ENCODE measurements at places on chromosomes 2 and 18. TPM values are rescaled to one million over a fixed set of nuclear protein-coding genes. Genes with fewer than 3 reads are reported as not detected.

DNA sequence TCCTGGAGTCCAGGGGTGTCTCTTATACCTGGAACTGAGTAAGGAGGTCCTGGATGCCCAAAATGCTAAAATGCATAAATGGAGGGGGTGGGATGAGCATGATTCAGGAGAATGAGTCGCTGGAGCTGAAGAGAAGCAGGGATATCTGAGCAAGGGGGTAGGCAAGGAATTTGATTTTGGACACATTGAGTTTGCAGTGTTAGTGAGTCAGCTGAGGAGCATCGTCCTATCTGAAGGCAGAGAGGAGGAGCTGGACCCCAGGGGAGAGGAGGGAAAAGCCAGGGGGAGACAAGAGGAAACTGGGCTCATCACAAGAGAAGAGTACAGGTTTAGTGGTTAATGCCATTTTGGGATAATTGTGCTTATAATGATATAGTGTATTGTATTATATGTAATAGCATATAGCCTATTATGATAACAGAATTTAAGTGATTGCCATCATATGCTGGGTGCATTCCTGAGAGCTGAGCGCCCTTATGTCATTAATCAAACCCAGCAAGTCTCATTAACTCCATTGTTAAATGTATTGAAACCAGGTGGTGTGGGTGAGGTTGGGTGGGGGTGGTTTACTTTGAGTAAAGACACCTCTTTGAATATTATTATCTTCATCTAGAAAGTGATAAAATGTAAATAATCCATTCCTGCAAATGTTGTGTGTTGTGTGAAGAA lies 12.4 kb downstream of the EHD3 start:
- DNase-seq = no peak

DNA sequence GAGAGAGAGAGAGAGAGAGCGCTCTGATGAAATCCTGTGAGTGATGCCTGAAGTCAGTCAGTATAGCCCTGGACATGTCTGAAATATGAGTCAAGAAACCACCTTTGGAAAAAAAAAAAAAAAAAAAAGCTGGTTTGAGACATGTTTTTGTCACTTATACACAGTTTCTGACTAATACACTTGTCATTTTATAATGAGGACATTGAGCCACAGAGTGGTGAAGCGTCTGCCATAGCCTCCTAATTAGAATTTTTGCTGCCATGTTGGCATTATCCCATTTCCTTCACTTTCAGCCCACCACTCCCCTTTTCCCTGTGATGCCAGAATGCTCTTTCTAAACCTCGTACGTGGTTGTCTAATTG lies 15.7 kb upstream of the MYO3B start:
- DNase-seq = no peak

DNA sequence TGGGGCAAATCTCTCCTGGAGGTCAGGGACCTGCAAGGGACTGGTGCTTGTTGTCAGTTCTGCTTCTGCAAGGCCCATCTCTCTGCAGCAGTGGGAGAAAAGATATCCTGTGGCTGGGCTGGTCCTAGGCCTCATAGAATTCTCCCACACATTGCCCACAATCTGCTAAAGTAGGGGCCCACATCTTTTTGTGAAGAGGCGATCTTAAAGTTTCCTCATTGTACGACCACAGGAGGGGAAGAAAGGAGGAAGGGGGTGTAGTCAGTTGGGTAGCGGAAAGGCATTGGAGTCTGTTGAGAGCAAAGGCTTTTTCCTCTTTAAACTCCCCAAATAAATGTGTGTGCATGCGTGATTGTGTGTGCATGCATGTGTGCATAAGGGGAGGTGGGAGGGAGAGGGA lies 145.3 kb downstream of the SLC4A3 start:
- no peak for DNase-seq

GRCh38 chr2:108612514-108613183 lies 78.4 kb downstream of the LIMS1 start:
- peak; percentile 69 for DNase-seq

GRCh38 chr2:5696404-5696944 lies 4.3 kb downstream of the SOX11 start:
- no peak for DNase-seq

DNA sequence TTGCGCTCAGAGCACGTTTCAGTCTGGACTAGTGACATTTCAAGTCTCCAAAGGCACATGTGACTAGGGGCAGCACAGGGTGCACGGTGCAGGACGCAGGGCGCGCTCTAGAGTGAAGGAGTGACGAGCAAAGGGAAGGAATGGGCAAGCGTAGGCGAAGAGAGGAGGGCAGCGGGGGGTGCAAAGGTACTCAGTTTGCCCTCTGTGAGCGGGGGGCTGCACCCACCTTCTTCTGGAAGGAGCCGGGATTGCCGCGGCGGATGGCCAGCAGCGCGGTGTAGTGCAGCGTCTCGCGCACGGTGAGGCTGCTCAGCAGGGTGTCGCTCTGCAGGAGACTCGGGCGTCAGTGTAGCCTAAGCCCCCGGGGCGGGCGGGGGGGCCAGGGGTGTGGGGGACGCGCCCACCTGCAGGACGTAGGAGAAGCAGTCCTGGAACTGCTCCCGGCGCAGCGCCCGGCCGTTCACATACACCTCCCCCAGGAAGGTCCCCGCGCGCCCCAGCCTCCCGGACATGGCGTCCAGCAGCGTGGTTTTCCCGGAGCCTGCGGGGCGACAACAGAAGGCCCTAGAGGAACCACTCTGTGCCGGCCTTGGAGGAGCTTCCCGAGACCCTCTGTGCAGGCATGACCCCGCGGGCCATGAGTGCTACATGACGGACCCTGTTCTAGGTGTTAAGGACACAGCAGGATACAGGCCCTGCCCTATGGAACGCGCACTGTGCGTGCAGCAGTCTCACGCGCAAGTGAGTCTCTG lies 6.9 kb downstream of the ABCG5 start:
- peak; percentile 84 for DNase-seq

DNA sequence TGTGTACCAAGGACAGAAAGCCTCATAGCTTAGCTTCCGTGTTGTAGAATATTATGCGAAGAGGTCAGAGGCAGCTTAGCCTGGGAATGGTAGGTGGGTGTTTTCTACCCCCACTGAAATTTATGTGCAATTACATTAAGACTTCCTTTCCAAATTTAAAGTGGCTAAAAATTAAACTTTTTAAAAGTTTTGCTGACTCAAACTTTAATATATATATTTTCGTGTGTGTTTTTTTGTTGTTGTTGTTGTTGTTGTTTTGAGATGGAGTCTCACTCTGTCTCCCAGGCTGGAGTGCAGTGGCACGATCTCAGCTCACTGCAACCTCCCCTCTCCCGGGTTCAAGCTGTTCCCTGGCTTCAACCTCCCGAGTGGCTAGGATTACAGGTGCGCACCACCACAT lies 4.3 kb upstream of the RAB1A start:
- DNase-seq = no peak

The NPPC gene
- total RNA-seq = not detected

DNA sequence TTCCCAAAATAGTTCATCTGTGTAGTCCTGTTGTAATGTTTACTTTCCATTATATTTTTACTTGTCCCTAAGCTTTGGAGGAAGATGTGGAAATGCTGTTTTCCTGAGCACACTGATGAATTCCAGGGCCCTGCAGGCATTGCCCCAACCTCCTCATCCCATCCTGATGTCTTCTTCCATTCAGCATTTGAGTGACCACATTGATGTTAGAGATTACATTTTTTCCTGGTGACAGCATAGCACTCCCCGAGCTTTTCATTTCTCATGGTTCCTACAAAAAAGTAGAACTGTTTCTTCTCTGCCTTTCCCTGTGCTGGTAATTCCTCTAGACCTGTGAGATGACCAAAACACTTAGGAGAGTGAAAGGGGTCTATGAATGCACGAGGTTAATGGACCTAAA lies 4.8 kb downstream of the IL36A start:
- DNase-seq = no peak

- no peak for DNase-seq
Measured at GRCh38 chr2:70094978-70095719, 7.9 kb downstream of the PCBP1 start.

DNA sequence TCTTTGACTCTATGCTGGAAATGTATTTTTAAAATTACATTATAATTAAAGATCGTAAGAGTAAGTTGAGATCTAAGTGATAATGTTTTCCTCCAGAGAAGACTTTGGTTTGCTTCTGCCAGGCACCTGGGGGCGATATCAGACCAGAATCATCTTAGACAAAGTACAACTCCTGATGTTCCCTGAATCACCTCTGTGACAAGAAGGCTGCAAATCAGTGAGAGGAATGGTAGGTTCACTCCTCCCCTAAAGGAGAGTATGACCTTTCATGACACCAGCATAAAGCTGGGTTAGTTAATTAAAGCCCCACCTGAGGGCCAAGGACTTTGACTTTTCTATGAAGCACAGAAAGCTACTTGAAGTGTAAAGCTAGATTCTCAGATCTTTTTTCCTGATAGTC lies 114.4 kb upstream of the DTNA start:
- DNase-seq = no peak

The CPO gene
- total RNA-seq = not detected

DNA sequence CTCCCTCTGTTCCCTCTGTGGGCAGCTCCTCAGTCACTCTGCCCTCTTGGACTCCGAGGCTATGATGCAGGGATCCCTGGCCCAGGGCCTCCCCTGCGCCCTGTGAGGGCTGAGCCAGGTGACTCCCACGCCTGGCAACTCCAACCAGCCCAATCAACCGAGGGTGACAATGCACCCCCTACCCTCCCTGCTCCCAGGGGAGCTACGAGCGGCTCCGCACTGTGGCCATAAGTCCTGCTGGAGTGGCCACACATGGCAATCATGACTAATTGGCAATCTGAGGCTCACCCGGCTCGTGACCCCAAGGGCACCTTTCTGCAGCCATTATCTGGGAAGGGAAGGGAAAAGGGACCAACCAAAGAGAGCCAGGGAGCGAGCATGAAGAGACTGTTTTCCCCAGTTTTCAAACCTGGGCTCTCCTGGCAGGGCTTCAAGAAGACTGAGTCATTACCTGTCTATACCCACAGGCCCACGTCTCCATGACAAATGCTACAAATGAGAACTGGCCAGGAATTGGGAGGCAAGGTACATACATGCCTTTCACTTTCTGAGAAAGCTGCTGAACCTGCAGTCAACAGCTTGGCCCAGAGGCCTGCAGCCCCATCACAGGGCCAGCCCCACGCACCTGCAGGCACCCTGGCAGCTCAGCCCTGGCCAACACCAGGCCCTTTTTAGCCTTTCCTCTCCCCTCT lies 45.1 kb downstream of the RPL31 start:
- no peak for DNase-seq

GRCh38 chr2:209463226-209463625 lies 39.4 kb downstream of the MAP2 start:
- no peak for DNase-seq

- no peak for DNase-seq
Measured at GRCh38 chr2:17733599-17733998, 20.0 kb downstream of the SMC6 start.

Measured in upper lobe of left lung (tissue), 6 donors.